ENCODE measurements at places on chromosomes 12 and 14.

DNA sequence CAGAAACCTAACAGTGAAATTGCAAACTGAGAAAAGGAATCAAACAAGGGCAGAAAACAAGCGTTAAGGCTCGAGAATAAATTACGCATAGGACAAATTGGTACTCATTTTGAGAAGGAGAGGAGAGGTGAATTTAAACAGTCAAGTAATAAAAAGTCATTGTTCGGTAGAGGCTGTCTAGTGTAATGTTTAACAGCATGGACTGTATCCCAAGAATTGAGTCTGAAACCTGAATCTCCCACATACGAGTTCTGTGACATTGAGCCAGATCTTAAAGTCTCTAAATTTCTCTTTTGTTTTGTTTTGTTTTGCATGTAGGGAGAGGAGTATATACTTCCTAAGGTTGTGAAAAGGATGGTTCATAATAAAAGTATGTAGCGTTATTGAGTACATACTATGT is 216.5 kb upstream of the BTG1 start:
- DNase-seq: no peak

GRCh38 chr12:51740536-51740935 is 108.0 kb downstream of the FIGNL2 start:
- DNase-seq: no peak

DNA sequence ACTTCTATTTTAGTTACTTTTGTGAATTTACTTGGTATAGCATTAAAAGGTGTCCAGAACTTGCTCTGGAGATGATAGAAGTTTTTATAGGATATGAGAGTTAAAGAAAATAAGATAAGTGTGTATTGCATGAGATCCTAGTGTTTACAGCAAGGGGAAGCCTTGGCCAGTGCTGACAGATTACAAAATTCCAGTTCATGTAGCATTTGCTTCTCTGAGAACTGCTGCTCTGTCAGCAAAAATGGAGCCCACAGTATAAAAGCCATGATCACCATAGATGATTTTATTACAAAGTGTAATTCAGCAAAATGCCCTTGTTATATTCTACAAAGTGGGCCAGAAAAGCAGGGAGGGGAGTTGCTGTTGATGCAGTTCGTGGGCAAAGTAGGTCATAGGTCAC is 40.0 kb upstream of the ATF1 start:
- DNase-seq: no peak

GRCh38 chr12:130661486-130662255 is 54.4 kb downstream of the RIMBP2 start:
- DNase-seq: no peak

GRCh38 chr14:103067231-103067954 is 10.0 kb upstream of the CDC42BPB start:
- no peak for DNase-seq

Measured in progenitor cell of endocrine pancreas (in vitro differentiated cells).